Left ventricle myocardium inferior (tissue), 1 donor: ENCODE measurements at places on chromosomes 3 and 15. TPM values are rescaled to one million over a fixed set of nuclear protein-coding genes. Genes with fewer than 3 reads are reported as not detected.

- peak overlapping the region; percentile 88 for H3K4me3 ChIP-seq
- no peak for DNase-seq
Measured at GRCh38 chr15:96324192-96324895, 6.2 kb upstream of the NR2F2 start.

DNA sequence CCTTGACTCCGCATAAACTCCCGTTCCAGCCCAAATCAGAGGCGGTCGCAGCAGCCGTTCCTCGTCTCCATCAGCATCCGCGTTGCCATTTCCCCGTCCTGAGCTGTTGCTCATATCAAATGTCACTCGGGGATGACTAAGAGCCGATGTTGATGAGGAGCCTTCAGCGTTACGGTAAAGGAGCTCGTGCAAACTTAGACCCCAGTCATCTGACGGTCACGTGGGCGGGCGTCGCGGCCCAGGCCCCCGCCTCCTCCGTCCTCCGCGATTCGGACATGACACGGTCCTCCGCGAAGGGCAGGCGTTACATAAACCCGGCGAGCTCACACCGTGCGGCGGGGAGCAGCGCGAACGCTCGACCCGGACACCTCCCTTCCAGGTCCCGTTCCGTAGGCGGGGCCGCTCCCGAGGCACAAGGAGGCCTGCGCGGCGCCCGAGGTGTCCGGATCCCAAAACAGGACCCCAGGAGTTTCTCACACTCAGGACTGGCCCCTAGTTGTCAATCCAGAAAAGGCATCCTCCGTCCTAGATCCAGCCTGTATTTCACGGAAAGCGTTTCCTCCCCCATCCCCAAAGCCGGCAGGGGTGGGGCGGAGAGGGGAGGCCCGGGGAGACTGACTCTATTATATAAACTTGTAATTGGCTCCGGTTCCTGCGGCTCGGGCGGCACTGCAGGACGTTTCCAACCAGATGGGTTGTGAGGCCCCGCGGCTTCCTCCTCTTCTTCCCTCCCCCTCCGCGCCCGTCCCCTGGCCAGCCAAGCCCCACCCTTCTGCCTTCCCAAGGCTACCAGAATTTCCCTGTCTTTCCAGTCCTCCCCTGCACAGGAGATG lies 100.0 kb upstream of the IGF1R start:
- DNase-seq = peak; percentile 71
- H3K27ac ChIP-seq = peak overlapping the region; percentile 68
- peak overlapping the region; percentile 72 for H3K4me3 ChIP-seq
- H3K36me3 ChIP-seq = no peaks in the 10 kb centered on the region
- H3K4me1 ChIP-seq = peaks cover 18% of the 10 kb centered on the region

- no peaks in the 10 kb centered on the region for H3K27me3 ChIP-seq
- no peak for DNase-seq
- H3K4me3 ChIP-seq = no peak overlapping the region
- H3K4me1 ChIP-seq = peaks cover 10% of the 10 kb centered on the region
Measured at GRCh38 chr3:32177702-32178198, 60.7 kb upstream of the CMTM8 start.

- no peaks in the 10 kb centered on the region for H3K4me1 ChIP-seq
- H3K4me3 ChIP-seq = no peak overlapping the region
- no peak overlapping the region for H3K27ac ChIP-seq
- no peaks in the 10 kb centered on the region for H3K27me3 ChIP-seq
- H3K36me3 ChIP-seq = peaks cover 48% of the 10 kb centered on the region
- no peak for DNase-seq
Measured at GRCh38 chr3:101646726-101647125, 30.2 kb downstream of the ZBTB11 start.

CCR3 gene
- total RNA-seq = not detected

GRCh38 chr3:98445949-98446406 lies 17.0 kb upstream of the OR5K1 start:
- no peaks in the 10 kb centered on the region for H3K27me3 ChIP-seq
- no peak overlapping the region for H3K27ac ChIP-seq
- no peaks in the 10 kb centered on the region for H3K36me3 ChIP-seq
- no peak for DNase-seq

GRCh38 chr3:51711352-51712037 lies 4.6 kb downstream of the GRM2 start:
- no peak for DNase-seq
- no peaks in the 10 kb centered on the region for H3K27me3 ChIP-seq
- H3K36me3 ChIP-seq = no peaks in the 10 kb centered on the region
- no peak overlapping the region for H3K4me3 ChIP-seq

DNA sequence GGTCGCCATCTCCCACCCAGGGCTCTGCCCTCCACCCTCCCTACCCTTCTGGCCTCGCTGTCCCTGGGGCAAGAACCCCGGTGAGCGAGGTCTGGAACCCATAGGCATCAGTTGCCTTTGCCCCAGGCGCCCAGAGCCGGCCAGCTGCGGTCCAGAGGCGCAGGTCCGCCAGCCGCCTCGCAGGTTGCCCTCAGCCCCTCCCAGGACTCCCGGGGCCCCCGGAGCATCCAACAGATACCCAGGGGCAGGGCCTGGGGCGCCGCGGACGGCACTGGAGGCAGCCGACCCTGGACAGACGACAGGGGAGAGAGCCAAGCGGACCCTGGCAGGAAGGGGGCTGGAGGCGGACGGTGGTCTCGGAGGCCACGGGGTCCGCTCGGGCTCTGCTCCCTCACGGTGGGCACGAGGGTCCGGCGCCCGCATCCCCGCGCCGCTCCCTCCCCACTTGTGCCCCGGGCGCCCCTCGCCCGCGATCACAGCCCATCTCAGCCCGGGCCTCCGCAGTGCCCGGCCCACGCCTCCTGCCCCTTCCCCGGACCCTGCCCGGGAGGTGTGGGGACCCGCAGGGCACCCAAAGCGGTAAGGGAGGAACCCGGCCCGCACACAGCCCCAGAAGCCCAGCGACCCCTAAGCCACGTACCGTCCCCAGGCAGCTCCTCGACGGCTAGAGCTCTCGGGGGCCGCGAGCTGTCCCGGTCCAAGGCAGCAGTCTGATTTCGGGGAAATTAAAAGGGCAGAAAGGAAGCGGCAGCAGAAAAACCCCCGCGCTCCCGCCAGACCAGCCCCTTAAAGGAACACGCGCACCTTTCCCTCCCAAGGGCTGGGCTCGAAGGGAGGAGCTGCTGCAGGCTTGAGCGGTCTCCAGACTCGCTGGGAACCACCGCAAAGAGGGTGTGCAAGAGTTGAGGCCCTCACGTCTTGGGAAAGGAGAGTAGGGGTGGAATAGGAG lies at the start of gene HAPLN3:
Gene HAPLN3, minus strand, starts transcription at position 726 of the 949 bp plus-strand sequence. CDS start 8,246 bp downstream, outside the sequence.
- peaks cover 59% of the 10 kb centered on the region for H3K4me1 ChIP-seq
- H3K27me3 ChIP-seq = peaks cover 10% of the 10 kb centered on the region
- peak within 1 kb of the TSS; percentile 23 for H3K27ac ChIP-seq
- H3K36me3 ChIP-seq = peaks cover 16% of the 10 kb centered on the region

GRCh38 chr3:39387411-39387975 lies 4.3 kb downstream of the SLC25A38 start:
- H3K36me3 ChIP-seq = peaks cover 31% of the 10 kb centered on the region
- no peak for DNase-seq
- H3K4me3 ChIP-seq = no peak overlapping the region
- no peak overlapping the region for H3K27ac ChIP-seq

ARID3B gene
- total RNA-seq = 2.0 TPM

DNA sequence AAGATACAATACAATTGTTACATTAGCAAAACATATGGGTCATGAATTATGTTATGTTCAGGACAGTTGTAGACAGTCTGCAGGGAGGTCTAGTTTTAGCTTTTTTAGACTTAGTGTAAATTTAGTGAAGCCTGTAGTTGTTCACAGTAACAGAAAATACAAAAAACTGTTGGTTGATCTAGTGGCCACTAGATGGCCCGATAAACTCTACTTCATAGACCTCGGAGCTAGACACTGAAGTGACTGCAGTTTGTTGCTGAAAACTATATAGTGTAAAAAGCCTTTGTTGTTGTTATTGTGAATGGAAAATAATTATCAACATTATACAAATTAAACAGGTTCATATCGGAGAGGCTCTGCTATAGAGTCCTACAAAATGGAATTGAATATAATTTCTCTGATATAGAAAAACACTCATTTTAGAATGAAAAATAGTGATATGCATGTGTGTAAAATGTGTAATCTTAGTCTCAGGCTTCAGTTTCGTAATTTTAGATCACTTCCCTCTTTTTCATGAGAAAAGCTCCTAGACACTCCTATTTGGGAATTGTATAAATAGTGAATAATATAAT lies 18.3 kb downstream of the MAGEL2 start:
- H3K27ac ChIP-seq = no peak overlapping the region
- H3K27me3 ChIP-seq = peaks cover 66% of the 10 kb centered on the region
- H3K36me3 ChIP-seq = no peaks in the 10 kb centered on the region
- no peaks in the 10 kb centered on the region for H3K4me1 ChIP-seq
- no peak overlapping the region for H3K4me3 ChIP-seq

DNA sequence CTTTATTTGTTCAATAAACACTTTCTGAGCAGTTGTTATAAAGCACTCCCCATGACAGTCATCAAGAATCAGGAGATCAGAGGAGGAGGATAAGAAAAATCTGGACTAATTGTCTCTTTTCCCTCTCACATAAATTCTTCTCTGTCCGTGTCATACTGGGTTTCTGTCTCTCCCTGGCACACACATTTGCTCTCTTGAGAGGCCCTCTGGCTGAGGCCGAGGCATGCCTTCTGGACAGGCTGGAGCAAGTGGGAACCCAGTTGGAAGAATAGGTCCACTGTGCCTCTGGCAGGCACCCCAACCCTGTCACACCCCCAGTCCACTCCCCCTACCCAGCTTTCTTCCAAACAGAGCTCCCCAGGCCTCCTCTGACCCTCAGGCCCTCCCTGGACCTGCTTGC lies 315.8 kb downstream of the UACA start:
- no peak overlapping the region for H3K4me3 ChIP-seq
- no peak for DNase-seq
- H3K27ac ChIP-seq = no peak overlapping the region
- H3K27me3 ChIP-seq = peaks cover 83% of the 10 kb centered on the region

GRCh38 chr3:176927280-176927679 lies 270.0 kb downstream of the TBL1XR1 start:
- H3K4me3 ChIP-seq = no peak overlapping the region
- H3K36me3 ChIP-seq = no peaks in the 10 kb centered on the region
- H3K27me3 ChIP-seq = no peaks in the 10 kb centered on the region
- DNase-seq = no peak

EOMES gene
- total RNA-seq = 0.14 TPM

DNA sequence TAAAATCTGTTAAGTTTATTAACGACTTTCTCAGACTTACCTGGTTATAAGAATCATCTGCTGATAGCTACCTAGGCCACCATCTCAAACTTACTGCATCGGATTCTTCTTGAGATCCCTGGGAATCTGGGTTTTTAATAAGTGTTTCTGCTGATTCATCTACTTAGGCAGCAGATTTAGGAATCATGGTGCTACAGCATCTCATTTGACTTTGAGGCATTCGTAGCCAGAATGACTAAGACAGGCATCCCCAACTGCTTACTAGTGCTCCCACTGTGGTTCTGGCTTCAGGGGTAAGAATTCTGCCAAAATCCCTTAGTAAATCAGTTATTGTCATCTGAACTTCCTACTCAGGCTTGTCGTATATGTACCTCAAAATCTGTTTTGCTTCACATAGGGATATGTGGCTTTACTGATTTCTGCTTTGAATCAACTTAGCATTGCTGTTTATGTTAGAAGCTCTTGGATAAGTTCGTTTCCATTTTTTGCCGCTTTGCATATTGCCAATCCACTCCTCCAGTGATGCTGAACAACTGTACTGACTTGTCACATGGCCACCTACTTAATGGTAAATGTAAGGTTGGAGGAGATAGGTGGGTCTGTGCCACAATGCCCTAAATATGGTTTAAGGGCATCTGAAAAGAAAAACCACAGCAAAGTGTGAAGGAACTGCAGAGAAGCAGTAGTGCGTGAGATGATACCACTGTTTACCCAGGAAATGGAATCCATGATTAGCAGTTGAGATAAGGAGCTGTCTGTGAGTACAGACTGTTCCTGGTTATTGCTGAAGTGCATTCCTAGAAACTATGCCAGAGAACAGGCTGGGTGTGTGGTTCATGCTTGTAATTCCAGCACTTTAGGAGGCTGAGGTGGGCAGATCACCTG lies 60.3 kb downstream of the MAP6D1 start:
- no peak for DNase-seq
- no peak overlapping the region for H3K4me3 ChIP-seq
- H3K4me1 ChIP-seq = peaks cover 22% of the 10 kb centered on the region
- no peaks in the 10 kb centered on the region for H3K27me3 ChIP-seq
- H3K36me3 ChIP-seq = peaks cover 53% of the 10 kb centered on the region
- H3K27ac ChIP-seq = peak overlapping the region; percentile 42

CSTA gene
- 0.74 TPM for total RNA-seq

- no peaks in the 10 kb centered on the region for H3K36me3 ChIP-seq
- peak overlapping the region; percentile 54 for H3K4me3 ChIP-seq
- DNase-seq = no peak
Measured at GRCh38 chr3:105354429-105354828, 12.3 kb upstream of the ALCAM start.

GRCh38 chr3:122498152-122498551 lies 16.6 kb downstream of the KPNA1 start:
- H3K4me3 ChIP-seq = no peak overlapping the region
- H3K4me1 ChIP-seq = peaks cover 33% of the 10 kb centered on the region
- peaks cover 28% of the 10 kb centered on the region for H3K36me3 ChIP-seq
- no peak for DNase-seq

DNA sequence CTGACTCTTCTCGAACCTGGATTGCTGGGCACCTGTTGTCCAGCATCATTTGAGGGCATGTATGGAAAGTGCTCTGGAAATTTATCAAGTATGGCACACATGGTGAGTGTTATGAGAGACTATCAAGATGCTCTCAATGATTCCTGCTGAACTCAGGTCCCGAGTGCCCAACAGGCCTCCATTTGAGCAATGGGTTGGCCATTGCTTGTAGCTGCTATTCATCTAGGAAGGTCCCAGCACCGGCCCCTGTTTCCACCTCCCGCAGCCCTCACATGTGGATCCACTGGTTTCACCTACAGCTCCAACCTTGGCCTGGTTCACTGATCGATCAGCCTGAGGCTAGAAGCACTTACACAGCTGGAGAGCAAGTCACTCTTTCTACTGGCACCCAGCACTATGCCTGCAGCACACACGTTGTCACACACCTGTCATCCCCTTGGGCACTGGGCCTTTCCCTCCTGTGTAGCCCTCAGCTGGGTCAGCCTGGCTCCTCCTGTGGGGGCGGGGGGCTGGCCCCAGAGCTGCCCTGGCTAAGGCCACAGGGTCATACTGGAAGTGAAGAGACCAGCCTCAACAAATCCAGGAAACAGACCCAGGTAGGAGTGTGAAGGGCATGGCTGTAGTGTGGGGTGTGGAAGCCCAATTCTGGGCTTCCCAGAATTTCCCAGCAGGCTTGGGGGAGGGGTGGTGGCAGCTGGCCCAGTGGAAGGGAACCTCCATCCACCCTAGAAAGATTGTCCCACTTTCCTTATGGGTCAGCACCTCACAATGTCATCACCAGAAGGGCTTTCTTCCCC lies 41.7 kb upstream of the SMAD3 start:
- H3K4me1 ChIP-seq = peaks cover 38% of the 10 kb centered on the region
- H3K27ac ChIP-seq = peak overlapping the region; percentile 81
- H3K27me3 ChIP-seq = no peaks in the 10 kb centered on the region
- no peaks in the 10 kb centered on the region for H3K36me3 ChIP-seq
- no peak for DNase-seq
